ENCODE measurements at places on chromosomes 3 and 15.

GRCh38 chr3:171184372-171184771 is 157.9 kb upstream of the SLC2A2 start:
- DNase-seq: no peak

- DNase-seq: no peak
These were observed 14.6 kb upstream of the RFTN1 start for GRCh38 chr3:16528106-16528505.

DNA sequence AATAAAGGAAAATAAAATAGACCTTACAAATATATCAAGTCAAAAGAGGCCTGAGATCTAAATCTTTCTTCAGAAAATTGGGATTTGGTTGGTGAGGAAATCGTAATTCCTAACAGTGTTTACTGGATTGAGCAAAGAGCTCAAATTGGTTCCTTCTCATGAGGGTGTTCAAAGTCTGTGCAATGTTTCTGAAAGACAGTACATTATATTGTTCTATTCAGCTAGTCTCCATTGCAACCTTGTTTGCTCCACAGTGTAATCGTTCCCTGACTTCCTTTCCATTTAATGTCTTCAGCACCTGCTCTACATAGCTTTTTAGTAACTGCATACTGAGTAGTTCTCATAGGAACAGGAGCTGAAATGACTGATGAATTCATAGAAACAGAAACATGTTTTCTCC is 326.8 kb downstream of the SUCLG2 start:
- DNase-seq: no peak

DNA sequence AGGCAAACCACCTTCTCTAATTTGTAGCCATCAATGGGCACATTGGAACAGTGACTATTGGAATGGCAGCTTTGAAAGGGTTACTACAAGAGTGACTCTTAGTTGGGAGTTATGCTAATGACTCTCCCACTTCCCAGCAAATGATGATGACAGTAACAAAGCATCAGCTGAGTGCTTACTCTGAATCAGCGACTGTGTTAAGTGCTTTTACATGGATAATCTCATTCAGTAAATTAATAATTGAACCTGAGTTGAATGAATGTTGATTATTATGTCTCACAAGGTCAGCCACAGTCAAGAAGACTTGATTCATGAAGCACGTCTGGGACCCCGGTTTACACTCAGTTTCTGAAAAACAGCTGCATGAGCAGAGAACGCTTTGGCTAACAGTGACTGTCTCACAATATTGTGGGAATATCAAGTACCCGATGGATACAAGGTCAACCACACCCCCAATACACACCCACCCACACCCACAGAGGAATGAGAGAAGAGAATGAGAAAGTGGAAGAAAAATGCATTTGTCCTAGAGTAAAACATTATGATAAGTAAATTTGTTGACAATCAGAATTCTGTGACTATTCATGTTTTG is 242.0 kb upstream of the FEZF2 start:
- no peak for DNase-seq

DNA sequence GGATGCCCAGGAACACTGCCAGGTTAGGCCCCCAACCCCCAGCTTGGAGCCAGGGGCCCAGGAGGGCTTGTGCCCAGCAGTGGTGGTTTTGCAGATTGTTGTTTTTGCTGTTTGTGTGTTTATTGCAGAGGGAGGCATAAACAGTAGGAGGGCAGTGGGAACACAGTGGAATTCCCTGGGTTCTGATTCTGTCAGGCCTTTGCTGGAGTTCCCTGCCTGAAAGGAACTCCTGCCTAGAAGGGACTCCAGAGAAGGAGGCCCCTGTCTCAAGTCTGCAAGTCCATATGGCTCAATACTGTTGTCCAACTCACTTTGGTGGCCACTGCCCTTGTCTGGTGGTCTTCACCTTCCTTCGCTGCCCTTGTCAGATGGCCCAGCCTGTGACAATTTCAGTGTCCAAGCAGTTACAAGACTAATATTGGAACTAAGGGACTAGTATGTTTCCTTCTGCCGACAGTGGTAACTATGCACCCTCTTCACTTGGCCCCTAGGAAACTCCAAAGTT is 47.4 kb upstream of the RAB6B start:
- DNase-seq: no peak

DNA sequence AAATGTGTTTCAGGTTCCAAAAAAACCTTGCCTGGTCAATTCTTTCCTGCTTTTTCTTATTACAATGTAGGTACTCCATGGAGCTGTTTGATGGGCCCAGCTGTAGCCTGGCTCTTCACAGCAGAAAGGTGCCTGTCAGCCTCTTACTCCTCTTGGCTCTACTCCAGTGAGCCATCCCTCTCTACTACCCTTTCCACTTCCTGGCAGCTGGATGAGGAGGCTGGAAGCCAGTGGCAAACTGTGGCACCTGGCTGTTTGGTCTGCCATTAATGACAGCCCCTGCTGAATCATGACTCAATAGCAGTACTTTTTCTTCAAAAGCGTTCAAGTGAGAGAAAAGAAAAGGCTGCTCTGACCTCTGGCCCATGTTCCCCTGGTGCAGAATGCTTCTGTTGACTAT is 618.1 kb downstream of the PYDC2 start:
- no peak for DNase-seq

DNA sequence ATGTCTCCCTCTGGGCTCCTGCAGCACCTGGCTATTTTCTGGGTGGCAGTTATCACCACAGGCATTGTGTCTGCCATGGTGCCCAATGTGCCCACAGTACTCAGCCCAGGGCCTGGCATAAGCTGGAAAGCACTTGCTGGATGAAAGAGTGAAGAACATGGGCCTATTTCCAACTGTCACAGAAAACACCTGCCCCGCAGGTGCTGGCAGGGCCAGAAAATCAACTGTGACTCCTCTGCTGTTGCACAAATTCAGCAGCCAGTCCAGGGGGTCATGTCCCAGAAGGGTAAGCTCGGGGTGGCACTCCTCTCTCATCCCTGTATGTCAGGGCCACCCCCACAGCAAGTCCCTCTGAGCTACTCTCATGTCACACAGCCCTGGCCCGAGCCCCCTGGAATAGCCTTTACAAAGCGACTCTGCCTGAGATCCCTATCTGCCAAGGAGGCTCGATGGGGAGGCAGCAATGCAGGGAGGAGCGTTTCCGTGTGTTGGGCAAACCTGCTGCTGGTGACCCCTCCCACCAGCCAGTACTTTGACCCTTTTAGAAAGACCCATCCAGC is 16.9 kb downstream of the ITIH3 start:
- no peak for DNase-seq

GRCh38 chr3:113018536-113019181 is 27.9 kb downstream of the GTPBP8 start:
- DNase-seq: peak; percentile 15

- DNase-seq: no peak
These were observed 123.3 kb upstream of the TTC14 start for GRCh38 chr3:180478695-180479094.

GRCh38 chr15:84862214-84862975 is 22.1 kb upstream of the SLC28A1 start:
- DNase-seq: no peak

GRCh38 chr3:118478706-118479276 is 555.9 kb downstream of the IGSF11 start:
- no peak for DNase-seq

- no peak for DNase-seq
These were observed 43.3 kb downstream of the CPN2 start for GRCh38 chr3:194307849-194308248.

DNA sequence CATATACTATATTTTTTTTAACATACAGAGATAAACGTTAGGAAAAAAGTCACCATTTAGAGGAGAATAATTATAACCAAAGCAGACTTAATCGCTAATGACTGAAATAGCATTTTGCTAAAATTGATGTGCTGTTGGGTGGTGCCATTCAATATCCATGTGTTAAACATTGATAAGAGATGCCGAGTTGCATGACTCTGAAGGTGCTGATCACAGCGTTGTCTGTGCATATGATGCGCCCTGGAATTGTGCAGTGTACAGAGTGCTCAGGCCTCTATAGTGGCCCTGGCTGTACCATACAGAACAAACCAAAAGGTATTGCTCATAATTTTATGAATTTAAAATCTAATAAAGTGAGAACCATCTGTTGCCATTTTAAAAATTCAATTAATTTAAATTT is 168.3 kb downstream of the MEIS2 start:
- DNase-seq: no peak

GRCh38 chr3:184511741-184512140 is 49.8 kb upstream of the EPHB3 start:
- DNase-seq: no peak

DNA sequence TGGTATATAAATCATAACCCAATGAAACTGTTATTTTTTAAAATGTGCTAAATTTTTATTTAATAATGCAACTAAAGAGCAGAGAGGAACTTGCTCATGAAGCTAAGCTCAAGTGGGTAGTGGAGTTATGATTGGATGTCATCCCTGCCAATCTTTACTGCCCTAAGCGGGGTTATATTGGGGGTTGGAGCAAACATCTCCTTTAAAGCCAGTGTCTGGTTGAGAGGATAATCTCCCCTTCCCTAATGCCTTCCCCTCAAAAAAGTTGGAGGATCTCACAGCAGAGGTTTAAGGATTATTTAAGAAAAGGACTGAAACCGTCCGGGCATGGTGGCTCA is 32.1 kb upstream of the CLASP2 start:
- DNase-seq: no peak

GRCh38 chr3:119835556-119835955 is 53.7 kb downstream of the NR1I2 start:
- no peak for DNase-seq

- DNase-seq: no peak
These were observed 321.9 kb downstream of the ZPLD1 start for GRCh38 chr3:102756706-102757105.

GRCh38 chr3:185421577-185422232 is 58.8 kb downstream of the MAP3K13 start:
- DNase-seq: no peak

DNA sequence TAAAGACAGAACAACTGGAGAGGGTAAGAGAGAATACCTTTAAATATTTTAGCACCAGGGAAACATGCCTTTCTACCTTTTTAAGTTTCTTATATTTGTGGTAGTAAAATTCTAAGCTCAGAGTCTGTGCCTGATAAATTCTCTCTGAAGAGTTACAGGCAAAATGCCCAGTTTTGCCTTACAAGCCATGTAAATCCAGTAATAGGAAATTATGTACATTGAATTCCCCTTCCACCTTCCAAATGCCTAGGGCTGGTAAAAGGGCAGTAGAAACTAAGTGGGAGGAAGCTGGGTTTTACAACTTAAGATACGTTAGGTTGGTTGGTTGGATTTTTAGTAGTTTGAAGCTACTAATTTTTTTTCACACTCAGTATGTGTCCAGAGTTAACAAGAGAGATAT is 43.1 kb upstream of the TP63 start:
- peak; percentile 31 for DNase-seq

DNA sequence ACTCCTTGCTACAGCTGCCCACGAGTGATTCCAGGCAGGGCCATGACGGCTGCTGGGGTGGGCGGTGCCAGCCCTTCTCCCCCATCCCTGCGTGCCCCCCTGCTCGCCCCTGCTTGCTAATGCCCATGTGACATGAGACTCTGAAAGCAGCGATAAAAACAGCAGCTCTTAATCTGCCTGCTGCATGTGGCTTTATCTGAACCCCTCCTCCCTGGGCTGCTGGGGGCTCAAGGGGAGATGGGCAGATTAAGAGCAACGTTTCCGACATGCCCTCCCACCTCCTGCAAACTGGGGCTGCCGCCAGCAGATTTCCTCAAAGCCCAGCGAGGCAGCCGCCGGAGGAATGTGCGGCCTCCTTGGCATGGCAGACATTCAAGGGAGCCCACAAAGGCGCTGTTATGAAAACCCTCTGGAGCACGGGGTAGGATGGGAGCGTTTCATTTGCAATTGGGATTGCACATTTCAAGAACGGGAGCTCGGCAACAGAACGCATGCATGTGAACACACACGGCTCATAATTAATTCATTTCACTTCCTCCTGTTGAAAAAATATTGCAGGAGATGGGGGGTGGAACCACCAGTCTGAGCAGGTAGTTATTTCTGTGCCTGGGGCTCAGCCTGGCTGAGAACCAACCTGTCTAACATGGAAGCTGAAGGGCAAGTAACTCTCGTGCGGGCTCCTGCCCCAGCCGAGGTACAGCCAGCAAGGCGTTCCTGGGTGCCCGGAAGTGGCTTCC is 504.2 kb upstream of the PROK2 start:
- peak; percentile 78 for DNase-seq

GRCh38 chr3:154794814-154795445 is 285.2 kb upstream of the MME start:
- no peak for DNase-seq

GRCh38 chr15:66682865-66683264 is 19.2 kb upstream of the SMAD6 start:
- peak; percentile 12 for DNase-seq

DNA sequence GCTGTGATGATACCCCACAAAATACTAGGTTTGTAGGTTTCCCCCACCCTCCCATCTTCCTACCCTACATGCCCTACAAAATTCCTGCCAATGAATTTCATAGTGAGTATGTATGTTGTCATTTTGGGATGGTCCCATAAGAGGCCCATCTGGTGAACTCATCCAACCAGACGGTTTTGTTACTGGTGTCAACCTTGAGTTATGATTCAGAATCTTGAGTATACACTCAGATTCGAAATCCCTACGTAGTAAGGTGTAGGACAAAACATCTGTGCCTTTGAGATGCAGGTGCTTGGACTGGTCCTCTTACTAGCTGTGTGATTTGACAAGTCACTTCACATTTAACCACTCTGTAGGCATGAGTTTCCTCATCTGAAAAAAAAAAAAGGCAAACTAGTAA is 3.6 kb downstream of the SIAH2 start:
- no peak for DNase-seq

GRCh38 chr3:166731701-166732100 is 648.4 kb downstream of the ZBBX start:
- DNase-seq: no peak

- DNase-seq: peak; percentile 69
These were observed 181.5 kb upstream of the ICE2 start for GRCh38 chr15:60660290-60661051.

GRCh38 chr3:148707601-148708380 is 10.1 kb downstream of the AGTR1 start:
- no peak for DNase-seq

DNA sequence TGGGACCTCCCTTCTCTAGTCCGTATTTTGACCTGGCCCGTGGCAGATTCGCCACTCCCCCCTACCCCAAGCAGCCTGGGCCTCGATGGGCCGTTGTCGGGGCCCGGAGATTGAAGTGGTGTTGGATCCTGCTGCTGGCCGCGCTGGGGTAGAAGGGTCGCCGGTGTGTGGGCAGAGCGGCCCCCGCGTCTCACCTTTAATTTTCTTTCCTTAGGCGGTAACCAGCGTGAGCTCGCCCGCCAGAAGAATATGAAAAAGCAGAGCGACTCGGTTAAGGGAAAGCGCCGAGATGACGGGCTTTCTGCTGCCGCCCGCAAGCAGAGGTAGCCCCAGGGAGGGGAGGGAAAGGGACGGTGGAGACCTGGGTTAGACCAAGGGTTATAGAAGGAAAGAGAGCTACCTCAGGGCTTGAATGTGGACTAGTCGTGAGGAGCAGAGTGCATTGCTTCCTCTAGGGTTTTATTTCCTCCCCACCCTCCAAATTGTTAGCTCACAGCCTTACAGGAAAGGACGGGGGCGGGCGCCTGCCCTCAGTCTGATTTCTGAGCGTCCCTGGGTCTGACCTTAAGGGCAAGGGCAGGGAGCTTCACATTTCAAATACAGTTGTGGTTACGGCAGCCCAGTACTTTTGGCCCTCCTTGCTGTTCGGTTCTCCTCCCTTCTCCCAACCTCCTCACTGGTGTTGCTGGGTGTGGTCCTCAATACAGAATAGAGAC is 799 bp downstream of the SERF2 start:
- no peak for DNase-seq
